A549 treated with Hydrocortisone at 1 μM for 4 hours (cell line): ENCODE measurements at places on chromosomes 6 and 20. TPM values are rescaled to one million over a fixed set of nuclear protein-coding genes. Genes with fewer than 3 reads are reported as not detected.

Gene SLC26A8
- total RNA-seq: 0.10 TPM in 1 of 5 replicates, not detected in the others

Gene PEX3
- 10.0 to 12.5 TPM (median 10.9 TPM) in 5 replicates for total RNA-seq

Gene PLG
- not detected in 5 replicates for total RNA-seq

Gene LAMA4
- 1.1 to 1.5 TPM (median 1.3 TPM) in 5 replicates for total RNA-seq

Gene TREM1
- total RNA-seq: 0.10 to 0.25 TPM (median 0.13 TPM) in 3 of 5 replicates, not detected in the others

Gene MAD2L1BP
- total RNA-seq: 33.7 to 38.3 TPM (median 36.7 TPM) in 5 replicates

Gene SLC24A3
- 0.03 to 0.05 TPM (median 0.03 TPM) in 3 of 5 replicates, not detected in the others for total RNA-seq

Gene SPATA25
- total RNA-seq: 0.26 to 0.86 TPM (median 0.52 TPM) in 5 replicates

Gene SMOC2
- 0.02 to 0.05 TPM (median 0.03 TPM) in 3 of 5 replicates, not detected in the others for total RNA-seq

Gene MRPL18
- total RNA-seq: 76.8 to 102 TPM (median 89.8 TPM) in 5 replicates

Gene GTSF1L
- not detected in 5 replicates for total RNA-seq

Gene RALGAPB
- total RNA-seq: 12.5 to 20.5 TPM (median 18.3 TPM) in 5 replicates

Gene KCNG1
- total RNA-seq: 24.0 to 41.9 TPM (median 29.8 TPM) in 5 replicates

Gene SLC17A2
- not detected in 5 replicates for total RNA-seq

Gene PRR18
- 0.06 to 0.30 TPM (median 0.15 TPM) in 5 replicates for total RNA-seq

Gene CLPSL2
- 0.60 to 1.6 TPM (median 0.66 TPM) in 5 replicates for total RNA-seq

Gene LY6G6F
- total RNA-seq: not detected in 5 replicates

Gene SLC22A7
- not detected in 5 replicates for total RNA-seq

Gene CNR1
- total RNA-seq: 1.3 to 1.9 TPM (median 1.7 TPM) in 5 replicates

Gene SIRPB1
- total RNA-seq: 0.32 to 0.71 TPM (median 0.55 TPM) in 5 replicates

Gene RTN4IP1
- total RNA-seq: 9.2 to 11.1 TPM (median 10.4 TPM) in 5 replicates

Gene ACTL10
- total RNA-seq: 0.06 TPM in 2 of 5 replicates, not detected in the others

Gene CLDN20
- not detected in 5 replicates for total RNA-seq

Gene SAMD3
- not detected in 5 replicates for total RNA-seq

Gene OLIG3
- total RNA-seq: not detected in 5 replicates

Gene BPIFB2
- not detected in 5 replicates for total RNA-seq

Gene ZBTB12
- 3.3 to 4.2 TPM (median 3.9 TPM) in 5 replicates for total RNA-seq

Gene CYB5R4
- 21.3 to 26.3 TPM (median 23.1 TPM) in 5 replicates for total RNA-seq

Gene NUS1
- 24.0 to 29.4 TPM (median 26.3 TPM) in 5 replicates for total RNA-seq

Gene PCSK2
- not detected in 5 replicates for total RNA-seq

Gene TGM3
- 0.06 to 0.12 TPM (median 0.07 TPM) in 4 of 5 replicates, not detected in the other for total RNA-seq
